ENCODE measurements at places on chromosomes 1 and 21.
A peak's percentile ranks its signal among the peaks of the same experiment; 100 is the strongest.

GRCh38 chr1:8217011-8217711 lies 100.8 kb upstream of the SLC45A1 start:
- DNase-seq: peak; percentile 39

DNA sequence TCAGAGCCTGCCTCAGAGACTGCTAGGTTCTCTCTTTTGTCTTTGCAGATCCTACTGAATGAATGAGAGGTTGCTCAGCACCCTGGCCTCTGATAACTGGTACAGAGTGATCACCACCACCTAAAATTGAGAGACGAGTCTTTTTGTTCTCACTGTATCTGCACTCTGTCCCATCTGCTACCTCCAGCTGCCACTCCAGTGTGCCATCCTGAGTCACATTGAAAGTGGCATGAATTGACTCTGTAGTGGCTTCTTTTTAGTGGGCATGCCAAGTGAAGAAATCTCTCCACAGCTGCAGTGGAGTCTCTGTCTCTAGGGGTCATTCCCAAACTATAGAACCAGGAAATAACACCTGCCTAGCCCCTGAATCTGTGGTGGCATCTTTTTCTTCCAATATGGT lies 14.7 kb downstream of the CAMK1G start:
- no peak for DNase-seq

DNA sequence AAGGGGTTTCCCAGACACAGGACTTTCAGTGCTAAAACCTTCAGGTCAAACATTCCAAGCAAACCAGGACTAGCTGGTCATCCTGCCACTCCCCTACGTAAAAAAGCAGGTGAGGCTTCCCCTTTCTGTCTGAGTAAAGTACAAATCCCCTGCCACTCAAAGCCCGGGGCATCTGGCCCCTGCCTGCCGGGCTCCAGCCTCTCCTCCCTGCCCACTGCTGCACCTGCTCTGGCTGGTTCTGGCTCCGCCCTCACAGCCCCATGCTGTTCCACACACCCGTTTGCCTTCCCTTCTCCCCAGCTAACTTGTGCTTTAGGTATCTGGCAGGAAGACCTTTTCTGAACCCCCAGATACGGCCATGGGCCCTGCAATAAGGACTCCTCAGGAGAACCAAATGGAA lies 23.3 kb upstream of the S100A7 start:
- DNase-seq: no peak

GRCh38 chr1:15100121-15100879 lies 53.2 kb upstream of the TMEM51 start:
- DNase-seq: peak; percentile 23

DNA sequence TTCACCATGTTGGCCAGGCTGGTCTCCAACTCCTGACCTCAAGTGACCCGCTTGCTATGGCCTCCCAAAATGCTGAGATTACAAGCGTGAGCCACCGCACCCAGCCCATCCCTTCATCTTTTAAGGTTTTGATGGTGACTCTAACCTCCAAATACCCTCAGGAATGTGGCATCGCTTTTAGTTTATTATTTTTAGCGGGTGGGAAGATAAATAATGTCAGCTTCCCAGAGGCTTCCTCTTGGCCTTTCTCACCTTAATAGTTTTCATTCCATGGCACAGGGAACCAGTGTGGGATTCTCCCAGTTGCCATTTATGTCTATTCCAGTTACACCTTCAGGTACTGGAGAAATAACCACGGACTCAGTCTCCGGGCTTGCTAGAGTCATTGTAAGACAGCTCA lies 92.1 kb upstream of the LRRN2 start:
- no peak for DNase-seq

GRCh38 chr1:25564777-25565574 lies 21.6 kb downstream of the LDLRAP1 start:
- DNase-seq: no peak

DNA sequence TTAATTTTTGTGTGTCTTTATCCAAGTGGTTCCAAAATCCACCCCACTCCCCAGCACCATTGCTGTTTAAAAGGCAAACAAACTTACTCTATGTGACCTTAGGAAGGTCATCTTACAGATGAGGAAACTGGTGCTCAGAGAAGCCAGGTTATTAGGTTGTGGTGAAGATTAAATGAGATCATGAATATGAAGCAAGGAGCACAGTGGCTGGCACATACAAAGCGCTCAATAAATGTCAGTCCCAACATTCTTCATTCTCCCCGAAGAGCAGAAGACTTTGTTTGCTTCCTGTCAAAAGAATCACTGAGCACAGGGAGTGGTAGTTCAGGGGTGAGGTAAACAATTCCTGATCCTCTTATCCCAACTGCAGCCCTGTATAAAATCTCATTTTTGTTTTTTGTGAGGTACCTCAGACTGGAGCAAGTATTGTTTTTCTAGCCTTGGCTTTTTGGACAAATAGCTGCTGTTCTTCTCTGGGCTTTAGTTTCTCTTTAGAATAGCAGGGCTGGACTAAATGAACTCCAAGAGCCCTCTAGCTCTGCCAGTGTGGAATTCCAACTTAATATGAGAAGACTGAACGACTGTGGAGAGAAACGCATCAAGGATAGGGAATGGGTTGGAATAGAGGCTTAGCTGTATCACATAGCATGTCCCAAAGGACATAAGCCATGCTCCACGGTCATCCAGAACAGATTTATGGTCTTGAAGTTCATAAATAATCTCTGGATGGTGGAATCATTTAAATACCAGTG lies 455.3 kb upstream of the USP24 start:
- DNase-seq: peak; percentile 67

DNA sequence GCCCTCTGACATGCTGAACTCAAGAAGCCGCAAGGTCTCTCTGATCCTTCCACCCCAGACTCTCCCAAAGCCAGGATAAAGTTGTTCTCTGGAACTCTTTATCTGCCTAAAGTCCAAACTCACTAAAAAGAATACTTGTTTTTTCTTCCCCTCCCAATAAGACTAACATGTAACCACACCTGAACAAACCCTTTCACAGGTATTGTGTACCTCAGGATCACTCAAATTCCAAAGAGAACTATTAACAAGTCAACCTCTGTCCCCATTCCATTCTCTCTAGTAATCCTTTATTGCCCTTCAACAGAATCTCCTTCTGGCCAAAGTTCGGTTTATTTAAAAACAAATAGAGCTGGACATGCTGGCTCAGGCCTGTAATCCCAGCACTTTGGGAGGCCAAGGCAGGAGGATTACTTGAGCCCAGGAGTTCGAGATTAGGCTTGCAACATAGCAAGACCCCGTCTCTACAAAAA lies 4.1 kb upstream of the TOE1 start:
- DNase-seq: no peak

- no peak for DNase-seq
These were observed 218.9 kb downstream of the CRB1 start for GRCh38 chr1:197486946-197487345.

- no peak for DNase-seq
These were observed 9.9 kb downstream of the CFAP410 start for GRCh38 chr21:44329086-44329889.

- no peak for DNase-seq
These were observed 95.3 kb downstream of the C1orf21 start for GRCh38 chr1:184482136-184482535.

GRCh38 chr1:203511930-203512329 lies 18.0 kb downstream of the OPTC start:
- DNase-seq: no peak

- DNase-seq: no peak
These were observed 69.2 kb upstream of the EPS8L3 start for GRCh38 chr1:109832945-109833344.

Measured in fibroblast of skin of scalp (primary cell).